Mesenteric fat pad (tissue), 1 donor: ENCODE measurements at places on chromosomes 16 and 17.

DNA sequence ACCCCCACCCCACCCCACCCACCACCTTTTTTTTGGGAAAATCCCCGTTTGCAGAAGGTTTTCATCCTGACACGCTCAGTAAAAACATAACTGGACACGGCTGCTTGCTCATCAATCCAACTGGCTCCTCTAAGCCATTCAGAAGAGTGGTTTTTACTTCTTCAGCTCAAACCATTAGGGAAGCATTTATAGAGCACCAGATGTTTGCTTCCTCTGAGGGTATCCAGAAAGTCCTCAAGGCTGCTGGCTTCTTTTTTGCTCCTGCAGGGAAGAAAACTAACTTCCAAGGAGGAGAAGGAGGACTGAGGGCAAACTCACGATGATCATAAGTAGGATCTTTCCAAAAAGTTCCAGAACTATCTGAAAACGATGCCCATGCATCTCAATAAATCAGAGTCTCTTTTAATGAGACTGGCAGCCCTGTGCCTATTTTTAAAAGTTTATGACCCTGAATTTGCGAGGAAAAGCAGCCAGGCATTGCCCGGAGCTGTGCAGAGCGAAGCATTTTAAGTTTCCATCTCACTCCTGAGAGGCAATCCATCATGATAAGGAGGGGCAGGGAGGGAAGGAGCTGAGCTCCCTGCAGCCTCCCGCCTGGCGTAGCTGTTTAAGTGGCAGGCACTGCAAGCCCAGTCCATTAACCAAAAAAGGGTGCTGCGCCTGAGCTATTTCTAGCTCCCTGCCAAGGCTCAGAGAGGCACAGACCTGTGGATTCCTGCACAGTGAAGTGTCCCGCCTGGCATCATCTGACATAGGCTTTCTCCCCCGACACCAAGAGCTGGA lies 146.3 kb upstream of the FOXF1 start:
- no peak for DNase-seq

GRCh38 chr16:67483731-67484525 lies 581 bp upstream of the AGRP start:
- DNase-seq: no peak

DNA sequence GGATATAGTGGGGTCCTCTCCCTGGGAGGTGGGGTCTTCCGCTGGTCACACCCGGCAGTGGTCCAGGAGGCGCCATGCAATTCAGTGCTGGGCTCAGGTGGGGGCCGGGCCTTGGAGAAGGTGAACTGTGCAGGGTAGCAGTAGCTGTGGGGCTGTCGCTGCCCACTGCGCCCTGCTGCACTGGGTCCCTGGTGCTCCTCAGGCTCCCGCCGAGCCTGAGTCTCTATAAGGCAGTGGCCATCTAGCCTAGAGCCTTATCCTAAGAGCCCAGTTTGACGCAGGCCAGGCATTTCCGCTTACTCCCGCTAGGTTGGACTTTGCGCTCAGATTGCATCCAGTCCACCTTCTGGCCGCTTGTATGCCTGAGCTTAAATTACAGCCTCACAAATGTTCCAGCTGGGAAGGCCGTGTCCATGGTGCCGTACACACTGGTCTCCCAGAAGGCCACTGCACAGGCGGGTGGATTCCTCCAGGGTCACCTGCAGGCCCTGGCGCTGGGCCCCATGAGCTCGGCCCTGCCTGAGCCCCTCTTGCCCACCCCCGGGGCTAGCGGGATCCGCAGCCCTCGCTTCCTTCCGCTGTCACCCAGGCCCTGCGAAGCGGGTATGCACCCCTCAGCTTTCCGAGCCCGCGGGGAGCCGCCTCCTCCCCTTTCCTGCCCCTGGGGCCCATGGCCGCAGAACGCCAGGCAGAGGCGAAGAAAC lies 1762.2 kb downstream of the TP53TG3F start:
- DNase-seq: no peak

DNA sequence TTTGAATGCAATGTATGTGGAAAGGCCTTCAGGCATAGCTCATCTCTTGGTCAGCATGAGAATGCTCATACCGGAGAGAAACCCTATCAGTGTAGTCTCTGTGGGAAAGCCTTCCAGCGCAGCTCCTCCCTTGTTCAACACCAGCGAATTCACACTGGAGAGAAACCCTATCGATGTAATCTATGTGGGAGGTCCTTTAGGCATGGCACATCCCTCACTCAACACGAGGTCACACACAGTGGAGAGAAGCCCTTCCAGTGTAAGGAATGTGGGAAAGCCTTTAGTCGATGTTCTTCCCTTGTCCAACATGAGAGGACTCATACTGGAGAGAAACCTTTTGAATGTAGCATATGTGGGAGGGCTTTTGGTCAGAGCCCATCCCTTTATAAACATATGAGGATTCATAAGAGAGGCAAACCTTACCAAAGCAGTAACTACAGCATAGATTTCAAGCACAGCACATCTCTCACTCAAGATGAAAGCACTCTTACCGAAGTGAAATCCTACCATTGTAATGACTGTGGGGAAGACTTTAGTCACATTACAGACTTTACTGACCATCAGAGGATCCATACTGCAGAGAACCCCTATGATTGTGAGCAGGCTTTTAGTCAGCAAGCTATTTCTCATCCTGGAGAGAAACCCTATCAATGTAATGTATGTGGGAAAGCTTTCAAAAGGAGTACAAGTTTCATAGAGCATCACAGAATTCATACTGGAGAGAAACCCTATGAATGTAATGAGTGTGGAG lies 24.7 kb downstream of the ZFP90 start:
- no peak for DNase-seq

DNA sequence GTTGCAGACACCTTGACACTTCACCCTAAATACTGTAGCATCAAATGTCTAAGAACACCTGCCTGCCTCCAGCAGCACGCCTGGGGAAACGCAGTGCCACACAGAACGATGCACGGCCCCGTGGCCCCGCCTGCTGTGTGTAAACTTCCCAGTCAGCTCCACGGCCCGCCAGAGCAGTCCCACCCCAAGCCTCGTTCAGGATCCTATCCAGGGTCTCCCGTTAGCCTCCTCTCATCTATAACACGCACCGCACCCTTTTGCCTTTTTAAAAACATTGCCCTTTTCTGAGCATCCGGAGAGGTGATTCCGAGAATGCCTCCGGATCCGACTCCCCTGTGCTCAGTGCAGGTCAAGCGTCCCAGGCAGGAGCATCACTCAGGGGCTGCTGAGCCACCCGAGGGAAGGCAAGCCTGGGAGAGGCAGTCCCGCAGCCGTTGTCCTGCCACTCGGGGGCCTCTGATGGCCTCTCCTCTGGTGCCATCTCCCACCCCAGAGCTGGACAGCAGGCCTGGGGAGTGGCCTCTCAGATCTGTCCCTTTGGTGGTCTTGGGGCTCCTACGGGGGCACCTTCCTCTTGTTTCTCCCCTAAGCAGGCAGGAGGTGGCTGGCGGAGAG lies 37.9 kb upstream of the SLC38A10 start:
- no peak for DNase-seq
